ENCODE measurements at places on chromosomes 7 and 10.

GRCh38 chr7:130920122-130920521 is 186.1 kb upstream of the KLF14 start:
- no peak for DNase-seq

DNA sequence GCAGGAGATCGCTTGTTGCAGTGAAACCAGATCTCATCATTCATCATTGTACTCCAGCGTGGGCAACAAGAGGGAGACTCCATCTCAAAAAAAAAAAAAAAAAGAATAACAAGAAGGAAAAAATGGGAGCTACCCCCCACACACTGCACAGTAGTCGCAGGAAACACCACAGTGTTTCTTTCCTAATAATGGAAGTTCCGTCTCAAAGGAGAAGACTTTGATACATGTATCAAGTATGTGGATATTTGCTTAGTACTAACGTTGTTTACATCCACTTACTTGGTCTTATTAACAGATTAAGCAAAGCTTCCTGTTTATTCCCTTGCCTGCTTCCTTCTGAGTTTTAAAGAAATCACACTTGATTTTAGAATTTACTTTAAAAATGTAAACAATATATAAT is 22.2 kb downstream of the YAE1 start:
- DNase-seq: no peak

GRCh38 chr7:155803418-155804376 is 8.6 kb downstream of the SHH start:
- DNase-seq: no peak

DNA sequence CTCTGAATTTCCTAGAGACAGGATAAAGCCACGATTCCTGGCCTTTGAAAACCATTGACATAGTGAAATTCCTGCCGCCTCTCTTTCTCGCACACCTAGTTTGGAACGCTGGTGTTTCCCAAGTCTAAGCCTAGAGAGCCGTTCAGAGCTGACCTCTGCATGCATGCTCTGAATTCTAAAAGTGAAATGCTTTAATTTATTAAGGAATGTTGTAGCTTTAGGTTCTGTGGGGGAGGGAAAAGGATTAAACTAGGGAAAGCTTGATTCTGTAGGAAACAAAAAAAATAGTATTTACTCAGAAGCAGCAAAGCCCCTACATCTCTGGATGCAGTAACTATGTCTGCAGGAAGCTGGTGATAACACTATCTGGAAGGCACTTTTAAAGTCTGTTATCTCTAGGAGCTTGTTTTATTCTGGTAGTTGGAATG is 27.3 kb downstream of the PFKP start:
- no peak for DNase-seq

- no peak for DNase-seq
Observed at GRCh38 chr10:13890233-13891127, 303.7 kb downstream of the PRPF18 start.

DNA sequence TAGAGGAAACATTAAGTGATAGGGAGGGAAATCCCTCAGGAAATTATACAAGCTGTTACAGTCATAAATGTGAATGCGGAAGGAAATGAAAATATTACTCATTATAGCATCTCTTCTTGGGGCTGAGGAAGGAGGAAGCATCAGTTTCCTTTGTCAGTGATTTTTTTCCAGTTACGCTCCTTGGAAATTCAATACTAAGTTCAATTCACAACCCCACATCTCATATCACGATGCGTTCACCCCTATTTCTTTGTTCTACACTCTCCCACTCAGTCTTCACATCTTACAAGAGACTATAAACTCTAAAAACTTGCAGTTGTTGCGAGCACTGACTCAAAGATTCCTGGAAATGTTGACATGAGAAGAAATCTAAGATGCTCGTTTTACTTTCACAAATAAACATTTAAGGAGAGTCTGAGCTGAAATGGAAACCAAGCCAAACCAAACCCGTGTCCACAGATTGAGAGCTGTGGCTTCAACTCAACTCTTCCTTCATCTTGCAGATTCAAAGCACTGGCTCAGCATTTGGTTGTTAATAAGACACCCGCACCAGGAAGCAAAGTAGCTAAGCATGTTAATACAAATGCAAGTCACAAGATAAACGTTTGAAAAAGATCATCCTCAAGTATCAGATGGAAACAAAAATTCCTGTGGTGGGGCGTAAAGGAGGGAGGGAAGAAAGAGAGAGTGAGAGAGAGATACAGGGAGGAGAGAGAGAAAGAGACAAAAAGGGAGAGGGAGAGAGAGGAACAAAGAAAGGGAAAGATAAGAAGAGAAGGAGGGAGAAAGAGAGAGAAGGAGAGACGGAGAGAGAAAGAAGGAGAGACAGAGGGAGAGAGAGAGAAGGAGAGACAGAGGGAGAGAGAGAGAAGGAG is 150.0 kb upstream of the RSU1 start:
- DNase-seq: no peak

DNA sequence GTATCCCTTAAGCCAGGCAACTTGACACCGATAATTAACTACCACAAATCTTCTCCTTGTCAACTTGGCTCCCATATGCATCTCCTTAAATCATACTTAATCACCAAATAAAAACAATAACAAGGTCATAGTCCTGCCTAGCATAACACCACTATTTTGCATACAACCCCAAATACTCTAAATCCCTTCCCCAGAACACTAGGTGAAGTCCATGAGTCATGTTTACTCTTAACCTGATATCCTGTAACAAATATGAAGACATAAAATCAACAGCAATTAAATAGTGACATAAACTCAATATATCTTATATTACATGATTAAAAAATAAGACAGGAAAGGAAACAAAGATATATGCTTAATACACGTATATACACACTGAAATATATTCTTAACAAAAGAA is 362.0 kb downstream of the ETV1 start:
- no peak for DNase-seq

DNA sequence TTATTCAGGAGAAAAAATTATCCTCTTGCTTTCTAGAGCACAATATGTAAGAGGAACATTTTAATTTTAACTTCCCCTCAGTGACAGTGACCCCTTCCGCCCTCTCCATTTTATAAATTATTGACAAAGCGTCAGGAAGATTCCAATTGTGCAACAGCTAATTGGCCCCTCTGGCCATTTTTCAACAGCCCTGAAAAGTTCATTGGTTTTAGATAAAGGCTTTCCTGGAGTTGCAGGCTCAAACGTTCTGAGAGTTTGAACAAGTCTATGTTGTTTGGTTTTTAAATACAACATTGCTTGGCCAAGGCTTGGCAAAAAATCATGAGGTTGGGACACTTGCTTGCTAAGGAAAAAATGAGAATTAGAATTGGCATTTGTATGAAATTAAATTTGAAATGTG is 422.2 kb upstream of the ANKRD30A start:
- no peak for DNase-seq

DNA sequence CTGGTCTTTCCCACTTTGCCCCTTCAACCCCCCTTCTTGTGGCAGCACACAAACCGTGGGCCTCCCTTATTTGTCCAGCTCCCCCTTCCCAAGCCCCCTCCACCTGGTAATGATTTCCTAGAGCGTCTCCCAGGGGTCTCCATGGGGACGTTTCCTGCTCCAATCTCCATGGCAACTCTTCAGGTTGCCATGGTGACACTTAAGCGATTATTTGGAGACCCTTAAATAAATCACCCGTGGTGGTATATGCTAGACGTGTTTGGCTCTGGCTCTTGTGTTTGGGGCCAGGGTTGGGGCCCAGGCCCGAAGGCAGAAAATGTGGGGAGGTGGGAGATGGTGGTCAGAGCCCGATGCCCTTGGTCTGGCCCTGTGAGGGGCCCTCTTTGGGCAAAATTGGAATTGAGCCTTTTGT is 41.1 kb upstream of the DLG5 start:
- DNase-seq: no peak

GRCh38 chr10:102661658-102662028 is 17.4 kb downstream of the TRIM8 start:
- no peak for DNase-seq

DNA sequence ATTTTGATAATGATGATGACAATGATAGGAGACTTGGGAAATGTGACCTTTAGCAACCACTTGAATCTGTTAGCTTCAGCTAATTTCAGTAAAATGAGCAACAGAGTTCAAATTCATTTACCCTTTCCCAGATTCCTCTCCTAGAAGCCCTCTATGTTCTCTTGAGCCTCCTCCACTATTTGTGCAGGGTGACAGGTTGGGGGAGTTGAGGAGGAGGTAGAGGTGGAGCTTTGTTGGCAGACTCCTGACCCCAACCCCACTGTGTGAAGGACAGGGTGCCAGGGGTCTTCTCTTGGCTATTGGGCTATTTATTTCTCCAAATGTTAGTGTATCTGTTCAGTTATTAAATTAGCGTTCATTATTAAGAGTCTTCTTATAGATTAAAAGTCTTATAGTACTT is 422.3 kb downstream of the GFRA1 start:
- DNase-seq: no peak

- no peak for DNase-seq
Observed at GRCh38 chr7:43481902-43482678, 100.8 kb upstream of the STK17A start.

DNA sequence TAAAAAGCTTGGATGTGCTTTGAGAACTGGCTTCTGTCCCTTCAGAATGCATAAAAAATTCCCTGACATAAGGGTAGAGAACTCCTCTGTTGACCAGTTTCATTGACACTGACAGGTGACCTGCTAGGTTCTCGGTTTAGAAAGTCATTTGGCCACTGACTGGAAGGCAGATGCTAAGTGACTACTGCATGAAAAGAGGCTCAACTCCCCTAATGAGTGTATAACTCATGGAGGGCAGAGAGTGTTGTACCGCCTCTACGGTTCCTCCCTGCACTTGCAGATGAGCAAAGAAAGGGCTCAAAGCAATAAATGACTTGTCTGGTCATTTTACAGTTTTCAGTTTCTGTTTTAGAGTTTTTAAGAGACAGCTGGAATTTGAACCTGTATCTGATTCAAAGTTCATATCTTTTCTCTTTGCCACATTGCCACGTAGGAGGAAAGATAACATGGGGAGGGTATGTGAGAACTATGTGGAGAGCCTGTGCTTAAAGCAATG is 2.9 kb upstream of the FGL2 start:
- DNase-seq: no peak

GRCh38 chr10:91010952-91011351 is 90.1 kb upstream of the ANKRD1 start:
- DNase-seq: no peak

GRCh38 chr7:103915680-103916357 is 73.6 kb downstream of the RELN start:
- DNase-seq: no peak

GRCh38 chr7:46163246-46163645 is 242.2 kb upstream of the IGFBP3 start:
- peak; percentile 47 for DNase-seq

DNA sequence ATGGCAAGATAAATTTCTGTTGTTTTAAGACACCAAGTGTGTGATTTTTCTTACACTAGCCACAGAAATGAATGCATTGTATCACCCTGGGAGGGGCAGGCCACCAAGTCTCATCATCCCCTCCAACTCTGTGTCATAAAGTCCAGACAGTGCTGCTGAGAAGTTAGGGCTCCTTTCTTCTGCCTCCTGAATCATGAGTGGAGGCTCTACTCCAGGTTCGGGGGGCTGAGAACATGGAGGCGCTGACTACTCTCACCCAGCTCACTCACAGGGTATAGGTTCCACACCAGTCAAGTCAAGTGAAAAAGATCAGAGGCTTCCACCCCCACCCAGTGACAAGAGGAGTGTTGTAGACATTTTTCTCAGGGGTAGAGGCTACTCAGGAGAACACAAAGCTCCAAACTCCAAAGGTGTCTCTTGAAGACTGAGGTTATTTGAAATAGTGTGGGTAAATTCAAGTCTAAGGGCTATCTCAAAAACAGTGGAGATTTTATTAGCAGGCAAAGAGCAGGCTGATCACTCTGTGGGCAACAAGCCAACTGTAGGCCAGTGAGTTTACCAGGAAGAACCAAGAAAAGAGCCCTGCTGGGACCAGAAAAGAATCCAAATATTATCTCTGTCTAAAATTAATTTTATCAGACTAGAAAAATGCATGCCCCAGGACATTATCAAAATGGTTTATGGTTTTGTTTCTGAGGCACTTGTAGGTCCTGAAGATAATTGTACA is 118.6 kb upstream of the RET start:
- DNase-seq: no peak

- no peak for DNase-seq
Observed at GRCh38 chr10:49619613-49620012, 5.8 kb downstream of the CHAT start.

DNA sequence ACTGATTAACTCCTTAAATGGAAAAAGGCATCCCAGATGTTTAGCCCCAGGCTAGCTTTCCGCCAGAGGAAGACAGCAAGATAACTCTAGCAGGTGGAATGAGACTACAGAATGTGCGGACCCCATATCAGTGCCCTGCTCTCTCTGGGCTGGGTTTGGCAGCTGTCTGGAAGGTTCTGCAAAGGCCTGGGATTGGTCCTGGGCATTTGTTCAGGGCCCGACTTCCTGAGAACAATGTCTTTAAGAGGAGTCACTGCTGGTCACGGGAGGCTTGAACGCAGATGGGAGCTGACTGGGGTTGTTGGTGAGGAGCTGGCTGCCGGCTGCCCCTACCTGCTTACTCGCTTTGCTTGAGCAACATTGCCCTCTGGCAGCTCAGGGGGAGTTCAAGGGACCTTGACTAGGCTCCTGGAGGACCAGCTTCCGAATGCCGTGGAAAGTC is 130.6 kb upstream of the BTBD16 start:
- DNase-seq: peak; percentile 18

DNA sequence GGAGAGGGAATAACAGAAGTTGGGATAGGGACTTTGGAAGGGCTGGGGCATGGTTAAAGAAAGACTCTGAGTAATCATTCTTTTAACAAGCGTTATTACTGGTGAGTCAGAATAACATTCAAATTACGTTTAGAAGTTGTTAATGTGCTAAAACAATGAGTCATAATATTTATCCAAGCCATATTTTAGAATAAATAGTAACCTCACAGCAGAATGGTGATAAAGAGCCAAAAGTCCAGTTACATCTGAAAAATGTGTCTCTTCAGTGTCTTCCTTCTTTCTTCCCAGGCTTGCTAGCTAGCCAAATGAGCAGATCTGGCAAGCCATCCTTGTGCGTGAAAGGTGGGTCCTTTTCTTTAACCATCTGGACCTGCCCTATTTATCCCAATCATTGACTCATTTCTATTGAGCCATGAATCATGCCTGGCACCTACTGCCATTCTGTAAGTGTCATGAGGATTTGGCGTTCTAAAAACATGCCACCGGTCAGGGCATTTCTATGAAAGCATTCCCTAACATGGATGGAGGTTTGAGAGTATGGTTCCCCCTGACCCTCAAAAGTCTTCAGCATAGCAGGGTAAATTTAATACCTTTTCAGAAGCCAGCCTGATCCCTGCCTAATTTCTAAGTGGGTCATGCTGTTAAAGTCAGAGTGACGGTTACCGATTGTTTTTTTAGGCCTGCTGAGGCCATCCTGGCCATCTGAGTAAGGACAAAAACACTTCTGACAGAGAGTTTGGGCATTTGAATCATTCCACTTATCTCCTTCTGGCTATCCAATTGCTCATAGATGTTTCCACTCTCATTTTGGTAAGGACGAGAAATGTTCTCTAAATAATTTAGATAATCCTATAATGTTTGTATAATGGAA is 26.9 kb downstream of the MYPN start:
- DNase-seq: no peak

- DNase-seq: no peak
Observed at GRCh38 chr10:63323701-63324494, 141.9 kb downstream of the JMJD1C start.
